Heart right ventricle (tissue), 16 donors: ENCODE measurements at places on chromosomes 3 and 15. TPM values are rescaled to one million over a fixed set of nuclear protein-coding genes. Genes with fewer than 3 reads are reported as not detected.

Gene CCR9
- total RNA-seq, result not detected

Gene SKOR1
- 0.14 TPM for total RNA-seq

Gene GDPGP1
- total RNA-seq, result 12.9 TPM

Gene ANKRD34C
- total RNA-seq, result 1.3 TPM

- no peak for DNase-seq
Observed at GRCh38 chr15:27464941-27465612, 494.1 kb downstream of the GABRG3 start.

DNA sequence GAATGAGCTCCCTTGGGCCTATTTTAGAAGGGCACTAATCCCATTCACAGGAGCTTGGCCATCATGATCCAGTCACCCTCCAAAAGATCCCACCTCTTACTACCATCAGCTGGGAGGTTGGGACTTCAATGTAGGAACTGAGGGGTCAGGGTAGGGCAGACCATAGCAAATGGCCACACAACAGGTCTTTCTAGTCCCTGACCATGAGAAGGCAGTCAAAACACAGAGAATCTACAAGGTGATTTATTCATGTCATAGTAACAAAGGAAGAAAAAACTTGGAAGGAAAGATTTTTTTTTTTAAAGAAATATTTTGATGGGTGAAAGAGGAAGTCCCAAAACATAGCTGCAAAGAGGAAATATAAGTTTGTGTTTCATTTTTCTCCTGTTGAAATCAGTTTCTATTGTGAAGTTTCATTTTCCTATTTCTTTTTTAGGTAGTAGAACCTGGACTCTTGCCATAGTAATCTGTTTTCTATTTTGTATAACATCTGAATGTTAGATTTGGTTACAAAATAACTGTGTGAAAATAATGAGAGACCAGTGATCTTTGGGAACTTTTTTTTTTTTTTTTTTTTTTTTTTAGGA lies 23.5 kb upstream of the TNFSF10 start:
- DNase-seq, result no peak

DNA sequence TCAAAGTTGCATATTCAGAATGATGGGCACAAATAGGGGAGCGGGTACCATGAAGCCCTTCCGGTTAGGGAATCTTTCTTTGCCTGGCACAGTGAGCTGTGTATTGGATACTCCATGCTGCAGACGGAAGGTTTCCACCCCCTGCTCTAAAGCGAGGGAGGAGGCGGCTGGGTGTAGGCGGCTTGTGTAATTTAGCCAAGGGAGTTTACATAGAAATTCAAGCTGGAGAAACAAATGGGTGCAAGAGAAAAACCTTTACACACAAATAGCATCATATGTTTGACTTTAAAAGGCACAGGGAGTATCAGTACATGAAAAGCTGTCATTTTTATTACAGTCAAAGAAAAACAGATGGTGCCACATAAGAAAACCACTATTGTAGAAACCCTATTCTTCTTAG lies 59.3 kb upstream of the ADCY5 start:
- DNase-seq, result no peak

GRCh38 chr3:136949146-136949545 lies 8.6 kb upstream of the IL20RB start:
- no peak for DNase-seq

DNA sequence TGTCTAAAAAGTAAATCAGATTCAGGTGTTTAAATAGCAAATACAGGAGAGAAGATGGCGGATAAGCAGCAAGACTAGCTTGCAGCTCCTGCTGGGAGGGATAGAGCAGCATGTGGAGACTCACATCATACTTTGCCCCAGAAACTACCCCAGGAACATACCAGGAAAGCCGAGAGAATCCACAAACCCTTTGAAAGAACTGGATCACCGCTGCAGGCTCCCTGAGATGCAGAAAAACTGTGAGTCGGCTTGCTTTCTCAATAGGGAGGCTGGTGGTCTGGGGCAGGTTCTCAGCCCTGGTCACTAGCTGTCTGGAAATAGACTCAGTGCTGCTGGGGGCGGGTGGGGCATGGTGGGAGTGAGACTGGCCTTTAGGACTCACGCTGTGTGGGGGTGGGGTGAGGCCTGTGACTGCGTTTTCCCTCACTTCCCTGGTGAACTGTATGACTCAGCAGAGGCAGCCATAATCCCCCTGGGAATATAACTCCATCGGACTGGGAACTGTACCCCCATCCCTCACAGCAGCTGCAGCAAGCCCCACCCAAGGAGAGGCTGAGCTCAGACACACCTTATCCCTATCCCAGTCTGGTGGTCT lies 142.8 kb downstream of the CNTN6 start:
- no peak for DNase-seq

GRCh38 chr3:197912741-197913476 lies 37.1 kb upstream of the RPL35A start:
- no peak for DNase-seq

DNA sequence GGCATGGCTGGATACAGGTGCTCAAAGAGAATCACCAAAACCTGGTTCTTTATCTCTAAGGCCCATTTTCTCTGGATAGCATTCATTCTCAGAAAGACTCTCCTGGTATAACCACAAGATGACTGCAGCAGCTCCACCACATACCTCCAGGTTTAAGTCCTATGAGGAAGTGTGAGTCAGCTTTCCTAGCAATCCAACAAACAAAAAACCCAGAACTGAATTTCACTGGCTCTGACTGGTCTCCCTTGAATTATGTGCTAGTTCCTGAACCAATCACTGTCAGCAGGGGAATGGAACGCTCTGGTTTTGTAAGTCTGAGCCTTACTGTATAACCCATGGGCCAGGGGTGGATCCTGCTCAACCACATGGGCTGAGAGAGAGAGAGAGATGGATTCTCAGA lies 27.2 kb downstream of the MRPL46 start:
- no peak for DNase-seq
